Activated CD8-positive, alpha-beta T cell treated with anti-CD3 and anti-CD28 coated beads, Interleukin-2, amount 10 ng/mL, durations not matched to agents 7 days and 5 days (primary cell): ENCODE measurements at places on chromosomes 4 and X.

DNA sequence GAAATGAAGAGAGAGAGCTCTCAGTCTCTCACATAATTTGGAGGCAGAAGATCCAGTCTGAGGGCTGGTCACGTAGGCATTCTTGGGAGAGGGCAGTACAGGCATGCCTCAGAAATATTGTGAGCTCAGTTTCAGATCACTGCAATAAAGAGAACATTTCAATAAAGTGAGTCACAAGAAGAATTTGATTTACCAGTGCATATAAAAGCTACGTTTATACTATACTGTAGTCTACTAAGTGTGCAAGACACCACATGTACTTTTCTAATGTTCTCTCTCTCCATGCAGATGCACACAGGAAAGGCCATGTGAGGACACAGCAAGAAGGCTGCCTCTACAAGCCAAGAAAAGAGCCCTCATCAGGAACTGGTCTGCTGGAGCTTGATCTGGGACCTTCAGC lies 583.5 kb upstream of the FAT1 start:
- no peaks in the 10 kb centered on the region for H3K36me3 ChIP-seq
- H3K4me3 ChIP-seq, result no peak overlapping the region
- no peak overlapping the region for H3K27ac ChIP-seq
- H3K27me3 ChIP-seq, result no peaks in the 10 kb centered on the region

GRCh38 chrX:51891821-51892551 lies 1.4 kb upstream of the MAGED1 start:
- no peak overlapping the region for H3K4me3 ChIP-seq
- peak overlapping the region; percentile 49 for H3K27ac ChIP-seq
- H3K36me3 ChIP-seq, result peaks cover 6% of the 10 kb centered on the region
- peaks cover 32% of the 10 kb centered on the region for H3K4me1 ChIP-seq

- H3K4me1 ChIP-seq, result no peaks in the 10 kb centered on the region
- no peak for DNase-seq
- H3K27me3 ChIP-seq, result peaks cover 10% of the 10 kb centered on the region
Observed at GRCh38 chr4:10347815-10348214, 109.4 kb downstream of the ZNF518B start.

DNA sequence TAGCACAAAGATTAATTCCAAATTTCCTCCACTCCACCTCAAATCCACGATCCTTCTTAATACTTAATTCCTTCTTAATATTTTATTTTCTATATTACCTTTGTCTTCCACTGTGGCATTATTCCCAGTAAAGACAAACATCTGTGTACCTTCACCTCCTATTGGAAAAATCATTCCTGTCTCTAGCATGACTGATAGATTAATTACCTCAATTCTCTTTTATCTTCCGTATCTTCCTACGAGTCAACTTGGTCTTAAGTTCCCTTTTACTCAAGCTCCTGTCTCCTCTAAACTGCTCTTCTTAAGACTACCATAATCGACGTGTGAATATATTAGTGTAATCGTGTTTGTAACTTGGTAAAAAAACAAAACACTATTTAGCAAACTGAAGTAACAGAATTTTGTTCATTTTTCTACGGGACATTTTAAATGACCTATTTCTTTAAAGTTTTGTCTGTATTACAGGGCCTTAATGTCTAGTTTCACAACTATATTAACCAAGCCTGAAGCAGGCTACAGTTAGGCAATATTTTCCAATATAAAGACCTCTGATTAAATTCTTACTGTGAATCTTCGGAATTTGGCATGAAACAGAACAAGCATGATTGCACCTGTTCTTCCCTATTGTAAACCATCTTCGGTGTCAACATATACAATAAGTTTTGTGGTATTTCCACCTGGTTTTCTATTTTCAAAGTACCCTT lies 1.1 kb upstream of the USP38 start:
- H3K27me3 ChIP-seq, result no peaks in the 10 kb centered on the region
- H3K36me3 ChIP-seq, result peaks cover 29% of the 10 kb centered on the region
- peaks cover 29% of the 10 kb centered on the region for H3K4me1 ChIP-seq
- H3K27ac ChIP-seq, result peak overlapping the region; percentile 93

DNA sequence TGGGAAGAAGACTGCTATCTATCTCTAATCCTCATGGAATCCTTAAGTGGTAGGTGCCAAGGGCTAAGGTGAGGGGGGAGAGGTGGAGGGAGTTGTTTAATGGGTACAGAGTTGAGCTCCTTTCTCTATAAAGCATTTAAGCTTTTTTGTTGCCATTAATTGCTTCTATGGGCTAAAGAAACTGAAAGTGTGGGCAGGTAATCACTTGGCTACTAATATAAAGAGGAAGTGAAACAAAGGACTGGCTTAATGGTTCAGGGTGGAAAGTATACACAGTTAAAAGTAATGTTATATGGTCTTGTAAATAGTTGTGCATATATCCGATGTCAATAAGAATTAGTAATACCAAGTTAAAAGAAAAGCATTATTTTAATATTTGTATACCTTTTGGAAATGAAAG lies 83.9 kb downstream of the POLA1 start:
- H3K36me3 ChIP-seq, result peaks cover 24% of the 10 kb centered on the region
- H3K27me3 ChIP-seq, result no peaks in the 10 kb centered on the region
- peaks cover 18% of the 10 kb centered on the region for H3K4me1 ChIP-seq
- peak overlapping the region; percentile 14 for H3K27ac ChIP-seq
- no peak for DNase-seq
- H3K4me3 ChIP-seq, result no peak overlapping the region
